Iris pigment epithelial cell (primary cell): ENCODE measurements at places on chromosomes 1 and 21.

GRCh38 chr1:198001776-198002408 is 84.7 kb downstream of the LHX9 start:
- peak; percentile 47 for DNase-seq

GRCh38 chr1:36411674-36412648 is 14.3 kb upstream of the LSM10 start:
- peak; percentile 39 for DNase-seq

- no peak for DNase-seq
Observed at GRCh38 chr1:4599951-4600481, 54.4 kb upstream of the AJAP1 start.

DNA sequence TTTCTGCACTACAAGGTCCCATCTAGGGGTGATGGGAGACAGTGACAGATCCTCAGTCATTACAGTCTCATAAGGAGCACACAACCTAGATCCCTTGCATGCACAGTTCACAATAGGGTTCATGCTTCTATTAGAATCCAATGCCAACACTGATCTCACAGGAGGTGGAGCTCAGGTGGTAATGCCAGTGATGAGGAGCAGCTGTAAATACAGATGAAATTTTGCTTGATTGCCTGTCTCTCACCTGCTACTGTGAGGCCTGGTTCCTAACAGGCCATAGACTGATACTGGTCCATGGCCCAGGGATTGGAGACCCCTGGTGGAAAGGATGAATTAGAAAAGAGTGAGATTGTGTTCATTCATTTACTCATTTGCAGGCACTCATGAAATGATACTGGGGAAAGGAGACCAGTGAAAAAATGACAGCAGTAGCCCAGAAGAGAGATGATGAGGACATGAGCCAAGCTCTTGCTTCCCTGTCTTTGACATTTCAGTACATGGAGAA is 251.6 kb upstream of the DUSP10 start:
- DNase-seq = no peak

DNA sequence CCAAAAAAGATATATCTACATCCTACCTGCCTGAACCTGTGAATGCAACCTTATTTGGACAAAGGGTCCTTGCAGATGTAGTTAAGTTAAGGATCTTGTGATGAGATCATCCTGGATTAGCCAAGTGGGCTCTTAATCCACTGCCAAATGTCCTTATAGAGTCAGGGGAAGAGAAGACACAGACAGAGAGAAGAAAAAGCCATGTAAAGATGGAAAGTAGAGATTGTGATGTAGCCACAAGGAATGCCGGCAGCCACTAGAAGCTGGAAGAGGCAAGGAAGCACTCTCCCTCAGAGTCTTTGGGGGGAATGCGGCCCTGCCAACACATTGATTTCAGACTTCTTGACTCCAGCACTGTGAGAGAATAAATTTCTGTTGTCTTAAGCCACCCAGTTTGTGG is 16.2 kb downstream of the HSD11B1 start:
- DNase-seq = peak; percentile 27
